ENCODE measurements at places on chromosomes 6 and 20. TPM values are rescaled to one million over a fixed set of nuclear protein-coding genes. Genes with fewer than 3 reads are reported as not detected.

Gene HSF2
- total RNA-seq: 22.5 TPM

Gene MAP7
- not detected for total RNA-seq

Gene RAB32
- total RNA-seq: 125 TPM

Gene JPH2
- total RNA-seq: 24.2 TPM

Gene IMPG1
- total RNA-seq: not detected

Data from RPMI7951 (cell line).